Activated effector memory CD4-positive, alpha-beta T cell treated with Interleukin-2 at 50 U/mL for 16 hours (primary cell): ENCODE measurements at places on chromosomes 7 and 10.
A peak's percentile ranks its signal among the peaks of the same experiment; 100 is the strongest.

GRCh38 chr10:50533296-50533695 is 90.5 kb downstream of the SGMS1 start:
- DNase-seq = no peak

DNA sequence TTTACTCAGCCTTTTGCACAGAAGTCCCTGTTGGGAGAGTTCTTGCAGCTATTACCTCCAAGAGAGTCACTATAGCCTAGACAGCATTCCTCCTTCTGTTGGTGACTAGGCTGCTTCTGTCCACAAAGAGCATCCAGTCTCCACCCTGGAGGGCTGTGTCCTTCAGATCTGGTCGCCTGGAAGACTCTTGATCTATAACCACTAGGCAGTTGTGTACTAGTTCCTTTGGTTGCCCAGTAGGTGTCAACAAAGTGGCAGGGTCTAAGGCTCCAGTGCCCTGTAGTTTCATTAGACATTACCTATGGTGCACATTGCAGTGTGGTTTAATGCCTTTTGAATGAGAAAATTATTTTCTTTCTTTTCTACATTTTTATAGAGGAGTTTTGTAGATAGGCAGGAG is 11.3 kb upstream of the AKR1C2 start:
- no peak for DNase-seq

GRCh38 chr7:110994028-110994967 is 96.6 kb upstream of the LRRN3 start:
- no peak for DNase-seq

DNA sequence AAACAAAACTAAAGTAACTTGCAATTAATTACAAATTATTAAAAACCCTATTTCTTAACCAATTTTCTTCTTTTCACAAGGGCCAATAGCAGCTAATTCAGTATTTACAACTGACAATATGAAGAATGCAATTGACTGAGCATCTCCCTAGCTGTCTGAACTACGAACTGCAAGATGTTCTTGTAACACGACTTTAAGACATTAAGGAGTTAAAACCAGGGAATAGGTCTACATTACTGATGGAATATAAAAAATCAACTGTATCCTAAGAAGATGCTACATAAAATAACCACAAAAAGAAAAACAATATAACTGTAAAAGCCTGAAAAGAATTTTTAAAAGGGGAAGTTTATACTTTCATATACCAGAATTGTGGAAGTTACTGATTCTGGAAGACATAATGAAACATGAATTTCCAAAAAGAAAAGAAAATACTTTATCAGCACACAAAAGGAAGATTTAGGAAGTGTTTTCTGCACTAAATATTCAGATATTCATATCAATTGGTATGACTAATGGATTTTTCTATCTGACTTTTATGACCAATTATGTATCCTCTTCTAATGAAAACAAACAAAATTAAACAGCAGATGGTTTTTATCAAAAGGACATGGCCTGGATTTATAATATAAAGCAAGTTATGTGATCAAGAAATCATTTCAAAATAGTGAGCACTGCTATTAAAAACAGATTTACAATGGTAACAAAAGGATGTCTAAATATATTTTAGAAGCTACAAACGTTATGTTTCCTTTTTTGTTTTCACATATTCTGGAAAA is 1.6 kb downstream of the GPR22 start:
- no peak for DNase-seq

- no peak for DNase-seq
Measured at GRCh38 chr10:110220398-110220797, 13.0 kb downstream of the MXI1 start.

GRCh38 chr7:28181416-28181815 is 821 bp upstream of the JAZF1 start:
- DNase-seq = no peak

DNA sequence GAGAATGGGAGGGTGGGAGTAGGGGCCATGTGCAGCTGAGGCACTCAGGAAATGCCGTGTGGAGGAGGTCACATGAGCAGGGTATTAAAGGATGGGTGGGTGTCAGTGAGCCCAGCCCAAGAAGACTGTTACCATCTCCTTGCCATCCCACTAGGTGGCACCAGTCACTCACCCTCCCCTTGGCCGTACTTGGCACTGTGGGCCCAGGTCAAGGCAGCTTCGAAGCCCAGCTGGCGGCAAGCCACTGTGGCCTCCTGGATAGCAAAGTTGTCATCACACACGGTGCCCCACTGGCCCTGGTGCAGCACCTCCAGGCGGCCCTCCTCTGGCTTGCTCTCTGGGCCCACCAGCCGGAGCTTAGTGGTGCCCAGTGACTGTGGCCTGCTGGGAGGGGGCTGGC is 5.4 kb downstream of the LOXL4 start:
- no peak for DNase-seq

GRCh38 chr10:17387861-17388503 is 66.4 kb downstream of the ST8SIA6 start:
- DNase-seq = no peak

GRCh38 chr10:16843252-16843870 is 26.1 kb upstream of the RSU1 start:
- no peak for DNase-seq

GRCh38 chr10:17453373-17454091 is 863 bp downstream of the ST8SIA6 start:
- DNase-seq = peak; percentile 22

DNA sequence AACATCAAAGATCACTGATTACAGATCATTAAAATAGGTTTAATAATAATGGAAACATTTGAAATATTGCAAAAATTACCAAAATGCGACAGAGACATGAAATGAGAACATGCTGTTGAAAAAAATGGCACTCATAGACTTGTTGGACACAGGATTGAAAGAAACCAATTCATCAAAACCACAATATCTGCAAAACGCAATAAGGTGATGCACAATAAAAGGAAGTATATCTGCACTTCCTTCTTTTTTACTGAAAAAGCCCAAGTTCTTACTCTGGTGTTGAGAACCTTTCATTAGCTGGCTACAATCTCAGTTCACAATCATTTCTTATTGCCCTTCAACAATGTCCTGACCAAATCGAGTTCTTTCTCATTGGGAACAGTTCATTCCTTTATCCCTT is 28.7 kb downstream of the TMEM106B start:
- DNase-seq = no peak

DNA sequence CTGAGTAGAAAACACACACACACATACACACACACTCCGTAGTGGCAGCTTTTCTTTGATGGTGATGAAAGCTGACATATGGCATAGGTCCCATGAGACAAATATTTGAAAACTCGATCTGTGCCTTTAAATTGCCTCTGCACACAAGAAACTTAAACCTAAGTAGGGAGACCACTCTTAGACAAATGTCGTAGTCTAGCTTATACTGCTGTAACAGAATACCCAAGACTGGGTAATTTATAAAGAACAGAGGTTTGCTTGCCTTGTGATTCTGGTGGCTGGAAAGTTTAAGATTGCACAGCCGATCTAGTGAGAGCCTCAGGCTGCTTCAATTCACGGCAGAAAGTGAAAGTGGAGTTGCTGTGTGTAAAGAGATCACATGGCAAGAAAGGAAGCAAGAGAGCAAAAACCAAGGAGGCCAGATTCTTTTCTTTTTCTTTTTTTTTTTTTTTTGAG is 489.4 kb upstream of the SORCS1 start:
- no peak for DNase-seq

DNA sequence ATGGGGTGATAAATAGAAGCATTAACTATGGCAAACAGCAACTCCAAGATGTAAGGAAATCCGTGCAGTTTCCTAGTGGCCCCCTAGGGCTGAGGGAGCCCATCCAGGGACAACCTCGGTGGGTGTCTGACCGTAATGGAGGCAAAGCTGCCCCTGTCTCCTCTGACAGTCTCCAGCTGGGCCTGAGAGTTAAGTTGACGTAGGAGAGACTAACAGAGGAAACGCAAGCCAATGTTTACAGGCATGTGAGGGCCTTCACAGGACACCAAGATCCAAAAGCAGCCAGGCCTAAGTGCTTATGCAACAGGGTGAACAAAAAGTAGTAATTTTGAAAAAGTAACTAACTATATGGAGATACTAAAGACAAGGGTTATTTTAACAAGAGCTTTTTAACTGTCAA is 330.0 kb upstream of the C7orf33 start:
- DNase-seq = no peak

- DNase-seq = no peak
Measured at GRCh38 chr7:26284995-26285632, 6.5 kb upstream of the SNX10 start.

DNA sequence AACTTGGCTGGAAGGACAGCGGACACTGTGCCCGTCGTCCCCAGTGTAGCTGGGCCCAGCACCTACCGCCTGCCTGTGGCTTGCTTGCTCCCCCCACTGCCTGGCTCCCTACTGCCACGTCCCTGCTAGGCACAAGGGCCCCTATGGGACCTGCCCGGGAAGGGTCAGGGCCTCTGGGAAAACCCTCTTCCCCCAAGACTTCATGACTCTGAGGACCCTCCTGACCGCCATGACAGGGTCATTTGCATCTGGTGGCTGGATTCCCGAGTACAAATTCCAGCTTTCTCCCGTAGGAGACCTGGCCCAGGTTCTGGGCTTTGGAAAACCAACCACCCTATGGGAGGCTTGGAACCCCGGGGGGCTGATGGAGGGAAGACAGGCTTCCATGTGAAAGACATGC is 1.4 kb upstream of the MMD2 start:
- no peak for DNase-seq

DNA sequence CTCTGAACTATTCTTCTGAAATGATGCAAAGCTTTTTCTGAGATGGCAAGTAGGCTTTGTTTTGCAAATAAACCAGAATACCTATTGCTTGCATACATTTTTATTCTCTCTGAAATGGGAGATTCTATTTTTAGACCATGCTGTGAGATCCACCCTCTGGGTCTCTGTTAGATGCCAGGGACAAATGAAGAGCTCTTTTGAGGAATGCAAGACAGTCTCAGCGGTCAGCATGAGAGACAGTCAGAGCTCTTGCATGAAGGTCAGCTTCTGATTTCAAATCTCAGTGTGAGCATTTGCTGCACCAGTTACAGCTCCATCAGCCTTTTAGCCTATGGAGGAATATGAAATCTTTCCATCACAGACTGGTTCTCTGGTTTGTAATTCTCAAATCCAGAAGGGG is 429.9 kb upstream of the KLF6 start:
- no peak for DNase-seq

GRCh38 chr10:69659241-69660038 is 29.4 kb downstream of the FAM241B start:
- no peak for DNase-seq

GRCh38 chr7:44321796-44322195 is 3.6 kb downstream of the CAMK2B start:
- no peak for DNase-seq

DNA sequence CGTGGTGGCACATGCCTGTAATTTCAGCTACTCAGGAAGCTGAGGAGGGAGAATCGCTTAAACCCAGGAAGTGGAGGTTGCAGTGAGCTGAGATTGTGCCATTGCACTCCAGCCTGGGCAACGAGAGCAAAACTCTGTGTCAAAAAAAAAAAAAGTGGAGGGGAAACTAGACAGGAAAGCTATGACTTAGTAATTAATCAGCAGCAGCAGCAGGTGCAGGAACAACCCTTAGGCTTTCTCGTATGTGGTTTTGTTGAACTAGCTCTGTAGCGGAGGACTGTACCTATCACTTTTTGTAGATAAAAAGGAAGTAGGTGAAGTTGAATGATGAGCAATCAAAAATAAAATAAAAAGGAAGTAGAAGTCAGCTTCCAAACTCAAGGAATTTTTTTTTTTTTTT is 76.9 kb upstream of the KMT2C start:
- DNase-seq = peak; percentile 1

GRCh38 chr10:65348637-65349036 is 1577.2 kb upstream of the LRRTM3 start:
- DNase-seq = no peak

DNA sequence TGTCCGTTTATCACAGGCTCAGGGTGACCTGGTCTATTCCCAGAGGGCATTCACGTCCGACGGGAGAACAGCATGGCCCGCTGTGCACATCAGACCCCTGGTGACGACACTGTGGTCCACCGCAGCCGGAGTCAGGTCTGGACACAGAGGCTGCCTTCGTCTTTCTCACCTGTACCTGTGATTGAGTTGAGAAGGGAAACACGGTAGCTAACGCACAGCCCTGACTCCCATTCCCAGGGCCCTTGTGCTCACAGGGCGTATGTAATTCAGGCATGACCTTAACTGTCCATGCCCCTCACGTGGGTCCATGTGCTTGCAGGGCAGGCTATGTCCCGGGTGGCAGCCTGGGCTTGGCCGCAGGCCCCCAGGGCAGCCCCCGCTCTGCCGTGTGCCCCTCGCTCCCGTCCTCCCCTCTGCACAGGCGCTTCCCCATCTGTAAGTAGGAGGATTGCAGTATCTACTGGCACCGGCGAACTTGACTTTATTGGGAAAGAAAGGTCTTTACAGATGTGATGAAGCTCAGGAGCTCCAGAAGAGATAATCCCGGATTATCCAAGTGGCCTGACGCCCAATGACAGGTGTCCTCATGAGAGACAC is 221.3 kb upstream of the TCERG1L start:
- no peak for DNase-seq

DNA sequence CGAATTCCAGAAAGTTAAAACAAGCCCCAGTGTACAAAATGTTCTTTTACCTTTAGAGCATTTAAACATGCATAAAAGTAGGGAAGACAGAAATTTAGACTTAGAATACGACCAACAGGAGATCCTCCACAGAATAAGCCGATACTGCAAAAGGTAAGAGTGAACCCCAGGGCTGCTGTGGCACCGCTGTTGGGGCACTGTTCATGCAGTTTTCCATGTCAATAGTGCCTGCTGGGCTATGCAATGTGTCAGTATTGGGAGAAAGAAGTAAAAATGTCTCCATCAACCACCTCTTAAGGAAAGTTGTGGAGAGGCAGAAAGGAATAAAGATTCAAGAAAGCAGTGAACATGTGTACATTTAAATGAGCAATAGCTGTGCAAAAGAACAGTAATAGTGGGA is 326.5 kb upstream of the SEMA3C start:
- DNase-seq = no peak

DNA sequence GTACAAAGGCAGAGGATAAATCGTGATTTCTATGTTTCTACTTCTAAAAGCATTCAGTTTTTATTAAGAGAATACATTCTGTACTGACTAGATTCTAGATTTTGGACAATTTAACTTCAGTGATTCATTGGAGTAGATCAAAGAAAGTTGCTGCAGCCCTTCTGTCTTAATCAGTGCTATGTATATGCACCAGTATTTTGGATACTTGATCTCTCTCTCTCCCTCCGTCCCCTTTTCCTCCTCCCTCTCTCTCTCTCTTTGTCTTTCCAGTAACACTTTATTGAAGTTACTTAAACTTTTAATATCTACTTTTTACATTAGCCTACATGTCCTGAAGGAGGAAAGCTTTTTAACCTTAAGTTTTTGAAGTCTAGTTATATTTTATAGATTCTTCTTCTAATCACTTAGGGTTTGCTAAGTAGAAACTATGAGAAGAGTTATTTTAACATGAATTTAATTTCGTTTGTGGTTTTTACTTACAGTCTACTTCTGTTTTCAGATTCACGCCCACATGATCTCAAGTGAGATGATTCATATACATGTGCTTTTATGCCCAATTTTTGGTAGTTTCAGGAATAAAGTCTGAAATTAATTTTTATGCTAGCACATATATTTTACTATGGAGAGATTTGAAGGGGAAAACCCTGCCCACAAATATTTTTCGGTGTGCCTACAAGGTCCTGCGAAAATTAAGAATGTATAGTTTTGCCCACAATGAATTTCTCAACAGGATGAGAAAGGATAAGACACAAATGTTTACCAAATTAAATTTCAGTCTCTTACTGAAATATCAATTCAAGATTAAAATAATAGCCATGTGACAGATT is 9.1 kb downstream of the MDFIC start:
- DNase-seq = no peak
